Upper lobe of left lung (tissue), 6 donors: ENCODE measurements at places on chromosomes 1 and 21. TPM values are rescaled to one million over a fixed set of nuclear protein-coding genes. Genes with fewer than 3 reads are reported as not detected.

COL8A2 gene
- total RNA-seq, result 2.5 TPM

FRRS1 gene
- total RNA-seq, result 11.1 TPM

DNA sequence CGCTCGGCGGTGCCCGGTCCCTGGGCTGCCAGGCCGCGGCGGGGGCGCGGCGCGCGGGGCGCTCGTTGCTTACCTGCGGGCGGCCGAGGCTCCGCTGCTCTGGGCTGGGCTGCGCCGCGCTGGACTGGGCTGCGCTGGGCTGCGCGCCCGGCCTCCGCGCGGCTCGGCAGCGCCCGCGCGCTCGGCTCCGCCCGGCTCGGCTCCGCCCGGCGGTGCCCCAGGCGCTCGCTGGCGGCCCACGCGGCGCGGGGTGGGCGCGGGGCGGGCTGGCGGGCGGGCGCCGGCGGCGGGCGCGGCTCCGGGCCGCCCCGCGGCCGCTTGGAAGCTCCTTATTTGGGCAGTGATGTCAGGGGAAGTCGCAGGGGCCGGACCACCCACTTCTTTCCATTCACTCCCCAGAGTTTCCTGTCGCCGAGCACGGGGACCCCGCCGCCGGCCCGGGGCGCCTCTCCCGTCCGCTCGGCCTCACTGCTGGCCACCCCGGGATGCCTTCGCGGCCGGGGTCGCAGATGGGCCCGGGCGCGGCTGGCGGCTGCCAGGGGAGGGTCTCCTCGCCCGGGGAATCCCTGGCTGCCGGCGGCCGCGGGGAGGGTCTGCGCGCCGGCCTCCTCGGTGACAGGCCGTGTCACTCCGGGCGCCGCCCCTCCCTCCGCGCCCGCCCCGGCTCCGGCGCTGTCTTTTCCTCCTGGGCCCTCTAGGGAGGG is 177.7 kb upstream of the EDN2 start:
- peak overlapping the region; percentile 90 for H3K27ac ChIP-seq
- H3K27me3 ChIP-seq, result no peaks in the 10 kb centered on the region
- DNase-seq, result peak; percentile 93
- peaks cover 23% of the 10 kb centered on the region for H3K4me1 ChIP-seq

DNA sequence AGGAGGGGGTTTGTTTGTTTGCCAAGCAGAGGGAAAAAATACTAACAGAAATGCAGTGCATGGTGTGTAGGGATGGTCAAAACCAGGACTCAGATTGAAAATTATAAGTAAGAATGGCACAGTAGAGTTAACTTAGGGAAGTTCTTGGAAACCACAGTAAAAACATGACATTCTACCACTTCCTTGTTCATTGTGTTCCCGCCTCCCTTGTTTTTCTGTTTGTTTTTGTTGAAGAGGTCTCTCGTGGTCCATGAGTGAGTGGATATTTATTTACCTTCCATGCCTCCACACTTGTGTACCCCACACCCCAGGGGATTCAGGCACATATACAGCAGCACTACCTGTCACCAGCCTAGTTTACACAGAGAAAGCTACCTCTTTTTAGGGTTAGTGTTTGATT is 69.6 kb downstream of the OLFML2B start:
- H3K36me3 ChIP-seq, result peaks cover 7% of the 10 kb centered on the region
- DNase-seq, result no peak
- no peaks in the 10 kb centered on the region for H3K27me3 ChIP-seq
- H3K4me3 ChIP-seq, result no peak overlapping the region
- peaks cover 8% of the 10 kb centered on the region for H3K4me1 ChIP-seq
